Left hindlimb (tissue), 1 donor: ENCODE measurements at places on chromosomes 6 and 20.

- DNase-seq = no peak
Measured at GRCh38 chr6:130848945-130849344, 21.7 kb downstream of the SMLR1 start.

DNA sequence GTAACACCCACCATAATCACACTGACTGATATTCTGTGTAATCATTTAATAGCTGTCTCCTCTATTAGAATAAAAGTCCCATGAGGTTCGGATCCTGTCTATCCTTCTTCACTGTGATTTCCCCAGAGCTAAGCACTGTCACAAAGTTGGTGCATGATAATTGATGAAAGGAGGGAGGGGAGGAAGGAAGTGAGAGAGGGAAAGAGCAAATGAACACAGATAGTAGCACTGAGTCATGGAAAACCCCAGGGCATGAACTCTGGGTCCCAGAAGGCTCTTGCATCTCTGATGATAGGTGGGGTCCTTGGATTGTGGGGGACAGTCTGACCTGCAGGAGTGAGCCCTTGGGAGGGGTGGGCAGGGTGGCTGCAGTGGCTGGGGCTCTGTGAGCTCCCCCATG is 294.1 kb downstream of the LRFN2 start:
- no peak for DNase-seq

- DNase-seq = no peak
Measured at GRCh38 chr6:43016943-43017334, 2.9 kb downstream of the KLHDC3 start.

GRCh38 chr6:91683240-91683639 is 1096.4 kb upstream of the MAP3K7 start:
- no peak for DNase-seq

- no peak for DNase-seq
Measured at GRCh38 chr6:163337958-163338357, 76.6 kb upstream of the QKI start.

GRCh38 chr6:15268137-15268908 is 22.5 kb downstream of the JARID2 start:
- no peak for DNase-seq

- DNase-seq = no peak
Measured at GRCh38 chr20:731891-732560, 36.3 kb downstream of the SLC52A3 start.

GRCh38 chr6:109241199-109241598 is 141.1 kb downstream of the CD164 start:
- no peak for DNase-seq

DNA sequence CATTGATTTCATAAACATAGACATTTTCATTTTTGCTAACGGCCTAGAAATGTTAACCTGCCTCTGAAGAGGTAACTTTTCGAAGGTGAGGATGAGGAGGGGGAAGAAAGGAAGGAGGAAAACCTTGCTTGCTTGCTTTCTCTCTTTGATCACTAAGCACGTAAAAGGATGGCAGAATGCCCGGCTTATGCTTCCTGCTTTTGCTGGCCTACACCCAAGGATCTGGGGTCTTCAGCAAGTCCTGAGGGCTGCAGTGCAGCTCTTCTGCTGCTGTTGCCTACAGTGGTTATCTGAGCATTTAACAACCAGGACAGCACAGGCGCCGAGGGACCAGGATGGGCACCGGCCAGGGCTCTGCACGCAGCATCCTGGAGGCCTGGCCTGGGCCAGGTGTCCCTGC is 150.8 kb upstream of the TAB2 start:
- DNase-seq = no peak

GRCh38 chr6:85458184-85458583 is 8.3 kb downstream of the NT5E start:
- DNase-seq = no peak

GRCh38 chr6:2990932-2991506 is 8.7 kb upstream of the NQO2 start:
- no peak for DNase-seq

DNA sequence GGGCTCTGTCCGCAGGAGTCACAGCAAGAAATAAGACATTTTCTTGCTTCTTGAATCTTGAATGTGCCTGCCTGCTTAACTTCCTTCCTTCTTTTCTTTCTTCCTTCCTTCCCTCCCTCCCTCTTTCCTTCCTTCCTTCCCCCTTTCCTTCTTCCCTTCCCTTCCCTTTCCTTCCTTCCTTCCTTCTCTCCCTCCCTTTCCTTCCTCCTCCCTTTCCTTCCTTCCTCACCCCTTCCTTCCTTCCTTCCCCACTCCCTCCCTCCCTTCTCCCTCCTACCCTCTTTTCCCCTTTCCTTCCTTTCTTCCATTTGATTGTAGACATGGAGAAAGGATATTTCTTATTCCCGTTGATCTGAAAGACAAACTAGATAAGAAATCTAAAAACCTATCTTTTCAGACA is 436.8 kb upstream of the AGPAT4 start:
- DNase-seq = no peak

GRCh38 chr6:124792386-124792785 is 169.9 kb upstream of the RNF217 start:
- no peak for DNase-seq

DNA sequence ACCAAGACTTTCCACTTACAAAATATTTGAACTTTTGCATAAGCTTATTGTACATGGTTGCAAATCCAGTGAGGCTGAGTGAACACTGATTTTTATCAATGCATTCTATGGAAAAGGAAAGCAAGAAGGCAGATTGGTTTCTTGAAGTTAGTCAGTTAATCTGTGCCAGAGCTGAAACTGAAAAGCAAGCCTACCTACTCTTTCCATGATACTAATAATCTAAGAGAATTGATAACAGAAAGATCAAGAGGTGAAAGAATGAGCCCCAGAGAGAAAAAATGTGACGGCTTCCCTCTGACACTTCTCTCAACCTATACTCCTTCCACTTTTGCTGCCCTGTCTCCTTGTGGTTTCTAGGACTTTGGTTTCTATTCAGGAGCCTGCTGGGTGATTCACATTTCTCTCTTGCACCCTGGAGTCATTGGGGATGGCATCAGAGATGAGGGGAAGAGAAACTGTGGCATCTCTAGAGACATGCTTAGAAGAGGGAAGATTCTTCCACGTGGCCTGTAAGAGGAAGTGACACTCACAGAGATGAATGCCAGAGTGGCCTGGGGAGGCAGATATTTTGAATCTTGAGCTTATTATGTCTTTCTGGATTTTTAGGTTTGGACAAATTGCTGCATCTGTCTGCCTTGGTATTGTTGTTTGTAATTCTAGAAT is 158.6 kb upstream of the RIMS1 start:
- no peak for DNase-seq

DNA sequence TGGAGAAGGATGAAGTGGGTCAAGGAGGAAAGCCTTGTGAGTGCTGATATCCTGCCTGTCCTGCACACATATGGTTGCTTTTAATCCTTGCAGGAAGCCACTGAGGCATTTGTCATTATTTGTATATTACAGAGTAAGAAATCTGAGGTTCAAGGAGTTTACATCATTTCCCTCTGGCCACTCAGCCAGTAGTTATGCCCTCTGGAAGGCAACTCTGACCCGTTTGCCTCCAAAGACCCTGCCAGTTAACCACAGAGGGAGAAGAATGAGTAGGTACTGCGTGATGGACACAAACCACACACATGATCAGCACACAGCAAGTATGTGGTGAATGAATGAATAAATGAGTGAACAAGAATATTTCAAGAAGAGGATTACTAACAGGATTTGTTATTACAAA is 7.9 kb upstream of the FAM210B start:
- DNase-seq = no peak

DNA sequence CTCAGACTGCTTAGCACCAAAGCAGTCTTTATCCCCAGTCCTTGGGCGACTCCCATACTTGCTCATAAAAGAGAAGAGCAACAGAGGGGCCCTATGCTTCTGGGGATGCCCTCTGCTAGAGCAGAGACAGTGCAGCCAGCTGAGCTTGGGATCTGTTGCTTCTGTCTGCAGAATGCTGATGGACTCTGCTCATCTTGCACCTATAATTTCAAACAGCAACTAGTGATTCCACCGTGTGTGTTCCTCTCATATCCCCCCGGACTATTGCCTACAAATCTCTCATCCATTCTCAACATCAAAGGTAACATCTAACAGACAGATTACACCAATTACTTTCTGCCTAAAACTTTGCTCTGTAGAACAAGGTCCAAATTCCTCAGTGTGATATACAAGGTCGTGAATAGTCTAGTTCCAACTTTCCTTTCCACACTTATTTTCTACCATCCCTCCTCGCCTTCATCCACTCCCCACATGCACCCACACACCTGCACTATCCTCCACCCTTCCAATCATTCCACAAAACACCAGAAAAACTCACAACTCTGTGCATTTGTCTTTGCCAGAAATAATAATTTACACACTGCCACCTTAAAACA is 62.6 kb downstream of the FRK start:
- no peak for DNase-seq

DNA sequence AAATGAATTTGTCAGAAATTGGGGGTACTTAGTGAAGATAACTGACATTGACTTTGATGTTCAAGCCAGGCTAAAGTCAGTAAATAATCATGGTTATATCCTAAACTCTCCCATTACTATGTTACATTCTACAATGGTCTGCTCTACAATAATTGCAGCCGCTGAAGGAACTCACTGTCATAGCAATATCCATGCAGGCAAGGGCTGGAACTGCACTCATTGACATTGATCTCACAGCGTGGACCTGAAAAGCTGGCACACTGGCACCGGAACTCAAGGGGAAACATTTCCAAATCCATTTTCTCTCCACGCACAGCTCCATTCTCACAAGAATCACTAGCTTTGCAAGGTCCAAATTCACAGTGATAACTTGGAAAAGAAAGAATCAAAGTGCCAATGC is 702.7 kb downstream of the EYS start:
- DNase-seq = no peak

DNA sequence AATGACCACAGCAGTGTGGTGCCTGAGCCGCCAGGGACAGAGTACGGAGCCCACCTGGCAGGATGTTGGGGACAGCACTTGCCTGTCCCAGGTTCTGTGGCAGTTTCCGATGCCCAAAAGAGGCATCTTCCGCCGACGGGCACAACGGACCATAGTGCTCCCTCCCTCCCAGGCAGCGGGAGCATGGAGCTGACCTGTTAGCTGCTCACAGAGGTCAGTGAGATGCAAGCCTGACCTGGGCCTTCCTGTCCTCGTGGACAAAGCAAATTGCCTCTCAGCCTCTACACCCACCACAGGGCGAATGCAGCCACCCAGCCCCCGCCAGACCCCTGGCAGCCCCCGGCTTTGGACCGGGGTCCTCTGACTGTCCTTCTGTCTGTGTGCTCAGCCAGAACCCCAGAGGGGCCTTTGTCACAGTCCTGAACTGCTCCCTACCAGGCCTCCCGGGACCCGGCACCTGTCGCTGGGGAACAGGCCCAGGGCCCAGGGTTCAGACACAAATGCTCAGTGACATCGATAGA is 16.2 kb upstream of the FRMD1 start:
- no peak for DNase-seq

GRCh38 chr20:59326188-59326587 is 25.8 kb downstream of the EDN3 start:
- no peak for DNase-seq

DNA sequence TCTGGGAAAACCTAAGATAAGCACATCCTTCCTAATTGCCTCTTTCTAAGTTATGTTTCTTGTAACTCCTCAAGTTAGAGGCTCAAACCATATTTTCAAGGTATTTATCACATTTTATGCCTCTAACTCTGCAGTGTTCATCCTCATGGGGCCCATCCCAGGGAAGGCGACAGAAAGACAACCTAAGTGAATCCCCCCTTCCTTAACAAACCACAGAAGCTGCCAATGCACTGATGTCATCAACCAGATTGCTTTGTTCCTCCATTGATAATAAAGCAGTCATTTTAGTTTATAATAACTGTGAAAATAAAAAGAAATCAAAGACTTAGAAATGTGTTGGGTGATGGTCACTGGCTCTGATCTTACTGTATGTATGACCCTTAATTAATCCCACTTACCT is 119.5 kb upstream of the TCF21 start:
- DNase-seq = no peak

- DNase-seq = no peak
Measured at GRCh38 chr20:63624486-63624885, 2.4 kb downstream of the GMEB2 start.

DNA sequence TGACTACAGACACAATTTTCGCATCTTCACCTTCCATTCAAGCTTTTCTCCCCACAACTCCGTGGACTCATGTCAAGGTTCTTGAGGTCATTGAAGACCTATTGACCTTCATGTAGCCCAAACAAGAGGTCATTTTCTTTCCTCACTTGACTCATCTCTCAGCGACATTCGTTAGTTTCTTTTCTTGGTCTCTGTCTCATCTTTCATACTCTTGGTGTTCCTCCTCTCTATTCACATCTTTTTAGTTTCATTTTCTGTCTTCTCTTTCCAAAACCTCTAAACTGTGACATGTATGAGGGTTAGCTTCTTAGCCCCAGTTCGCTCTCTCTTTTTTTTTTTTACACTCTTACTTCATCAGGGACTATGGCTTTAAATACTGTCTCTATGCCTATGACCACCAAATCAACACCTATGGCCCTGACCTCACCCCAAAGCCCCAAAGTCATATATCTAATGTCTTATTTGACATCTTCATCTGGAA is 128.6 kb upstream of the BACH2 start:
- no peak for DNase-seq

- DNase-seq = no peak
Measured at GRCh38 chr20:7151676-7152470, 384.4 kb downstream of the BMP2 start.

- DNase-seq = no peak
Measured at GRCh38 chr6:131492932-131493573, 80.0 kb upstream of the ARG1 start.

GRCh38 chr6:101558712-101559111 is 165.2 kb downstream of the GRIK2 start:
- DNase-seq = no peak

DNA sequence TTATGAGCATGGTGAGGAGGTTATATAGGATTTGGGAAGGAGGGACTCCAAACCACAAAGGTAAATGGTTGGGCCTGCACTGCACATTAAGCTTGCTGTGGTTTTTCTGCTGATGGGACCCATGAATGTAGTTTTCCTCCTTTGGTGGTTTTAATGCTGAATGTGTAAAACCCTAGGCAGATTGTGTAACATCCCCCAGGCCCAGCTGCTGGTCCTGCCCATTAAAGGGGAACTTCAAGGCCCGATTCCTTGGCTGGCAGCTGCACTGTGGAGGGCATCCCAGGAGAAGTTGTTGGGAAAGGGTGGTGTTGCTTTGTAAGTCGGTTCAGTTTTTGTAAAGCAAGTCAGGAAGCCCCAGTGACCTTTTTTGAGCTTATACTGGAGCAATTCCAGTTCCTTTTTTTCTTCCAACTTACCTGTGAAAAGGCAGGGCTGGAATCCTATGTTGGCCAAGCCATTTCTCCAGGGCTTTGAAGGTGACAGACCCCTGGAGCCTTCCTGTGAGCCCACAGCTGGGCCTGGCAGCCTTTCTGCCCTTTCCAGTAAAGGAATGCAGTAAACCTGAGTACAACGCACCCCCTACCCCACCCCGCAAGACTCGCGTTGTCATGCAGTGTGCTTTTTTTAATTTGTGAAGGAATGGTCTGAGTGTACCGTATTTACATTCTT is 43.1 kb upstream of the NAA20 start:
- peak; percentile 76 for DNase-seq
